ENCODE measurements at places on chromosomes 16 and 17.

GRCh38 chr17:82647593-82648164 lies 565 bp downstream of the WDR45B start:
- DNase-seq: no peak

DNA sequence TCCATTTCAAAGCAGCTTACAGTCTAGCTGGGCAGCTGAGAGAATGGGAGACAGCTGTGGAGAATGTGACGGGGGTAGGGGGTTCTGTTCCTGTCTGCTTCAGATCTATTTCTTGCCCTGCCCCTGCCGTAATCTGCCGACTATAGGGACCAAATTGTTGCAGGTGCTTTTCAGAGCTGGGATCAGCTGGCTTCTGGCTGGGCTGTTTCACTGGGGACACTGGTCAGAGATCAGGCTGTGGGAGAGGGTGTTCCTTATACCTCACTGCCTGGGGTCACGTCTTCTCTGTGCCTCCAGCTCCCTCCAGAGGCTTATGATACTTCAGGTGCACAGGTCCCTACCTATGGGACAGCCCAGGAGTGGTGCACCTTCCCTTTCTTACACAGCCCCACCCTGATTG lies 514.9 kb upstream of the GOT2 start:
- no peak for DNase-seq

- DNase-seq: no peak
Observed at GRCh38 chr17:33517746-33518145, 224.7 kb upstream of the ASIC2 start.

DNA sequence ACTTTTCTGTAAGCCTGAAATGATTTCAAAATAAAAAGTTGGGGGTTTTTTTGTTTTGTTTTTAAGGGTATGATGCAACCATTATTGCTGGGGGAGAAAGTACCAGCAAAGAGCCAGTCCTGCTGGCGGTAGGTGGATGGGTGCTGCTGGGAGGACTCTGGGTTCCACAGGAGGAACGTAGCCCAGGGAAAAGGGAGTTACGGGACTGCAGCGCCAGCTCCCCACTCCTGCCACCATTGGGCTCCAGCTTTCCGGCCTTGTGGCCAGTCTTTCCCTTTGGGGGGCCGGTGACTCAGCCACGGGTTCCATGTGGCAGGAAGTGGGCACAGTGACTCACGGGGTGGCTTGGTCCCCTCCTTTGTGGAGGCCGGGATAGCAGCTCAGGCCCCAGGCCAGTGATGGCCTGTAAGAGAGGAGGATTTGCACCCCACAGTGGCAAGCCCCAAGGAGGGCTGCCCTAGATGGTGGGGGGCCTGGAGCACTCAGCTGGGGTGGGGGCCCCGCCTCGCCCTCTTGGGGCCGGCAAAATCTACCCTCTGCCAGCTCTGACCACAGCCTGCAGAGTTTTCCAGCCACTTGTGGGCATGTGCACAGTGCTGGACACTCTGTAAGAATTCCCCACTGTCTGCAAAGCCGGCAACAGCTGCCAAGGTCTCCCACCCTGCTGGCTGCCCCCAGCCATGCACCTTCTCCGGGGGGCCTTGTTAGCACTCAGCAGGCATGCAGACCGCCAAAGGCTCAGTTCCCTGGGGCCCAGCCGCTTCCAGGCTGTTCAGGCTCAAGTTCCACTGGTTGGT lies 30.4 kb downstream of the SOCS3 start:
- DNase-seq: no peak

DNA sequence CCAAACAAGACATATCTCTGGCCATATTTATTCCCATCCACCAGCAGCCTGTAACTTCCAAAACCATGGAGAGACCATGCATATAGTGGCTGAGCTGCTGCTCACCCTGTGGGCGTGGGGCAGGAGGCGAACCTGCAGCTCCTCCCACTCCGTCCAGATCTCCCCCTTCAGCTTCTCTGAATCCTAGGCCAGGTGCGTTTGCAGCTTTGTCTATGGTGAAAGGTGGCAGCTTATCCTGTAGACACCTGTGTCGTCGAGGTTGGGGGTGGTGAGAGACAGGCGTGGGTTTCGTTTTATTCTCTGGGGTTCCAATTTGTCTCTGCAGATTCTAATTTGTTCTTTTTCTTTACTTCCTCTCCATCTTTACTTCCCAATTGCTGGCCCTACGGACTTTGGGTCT lies 9.7 kb upstream of the ANKS4B start:
- DNase-seq: peak; percentile 22

- peak; percentile 67 for DNase-seq
Observed at GRCh38 chr17:5249615-5250014, 15.0 kb upstream of the SCIMP start.

- peak; percentile 12 for DNase-seq
Observed at GRCh38 chr16:77898671-77899211, 110.4 kb downstream of the VAT1L start.

DNA sequence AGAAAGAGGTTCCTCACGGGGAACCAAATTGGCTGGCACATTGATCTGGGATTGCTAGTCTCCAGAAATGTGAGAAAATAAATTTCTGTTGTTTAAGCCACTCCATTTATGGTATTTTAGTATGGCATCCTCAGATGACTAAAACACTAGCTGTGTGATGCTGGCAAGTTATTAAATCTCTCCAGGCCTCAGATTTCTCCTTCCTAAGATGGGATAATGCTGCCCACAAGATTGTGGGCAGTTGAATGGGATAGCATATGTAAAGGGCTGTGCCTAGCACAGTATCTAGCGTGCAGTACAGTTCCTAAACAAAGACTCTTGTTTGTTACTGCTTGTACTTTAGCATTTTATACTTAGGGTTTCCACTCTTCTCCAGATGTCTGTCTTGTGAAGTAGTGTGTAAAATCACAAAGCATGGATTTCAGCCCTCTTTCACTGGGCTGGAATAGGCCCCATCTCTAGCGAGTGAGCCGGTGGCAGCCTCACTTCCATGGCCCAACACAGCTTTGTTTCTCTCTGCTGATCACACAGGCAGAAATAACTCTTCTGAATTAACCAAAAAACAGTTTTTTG lies 38.2 kb upstream of the PHAF1 start:
- DNase-seq: no peak

- DNase-seq: peak; percentile 30
Observed at GRCh38 chr16:51657848-51658247, 506.8 kb upstream of the SALL1 start.

DNA sequence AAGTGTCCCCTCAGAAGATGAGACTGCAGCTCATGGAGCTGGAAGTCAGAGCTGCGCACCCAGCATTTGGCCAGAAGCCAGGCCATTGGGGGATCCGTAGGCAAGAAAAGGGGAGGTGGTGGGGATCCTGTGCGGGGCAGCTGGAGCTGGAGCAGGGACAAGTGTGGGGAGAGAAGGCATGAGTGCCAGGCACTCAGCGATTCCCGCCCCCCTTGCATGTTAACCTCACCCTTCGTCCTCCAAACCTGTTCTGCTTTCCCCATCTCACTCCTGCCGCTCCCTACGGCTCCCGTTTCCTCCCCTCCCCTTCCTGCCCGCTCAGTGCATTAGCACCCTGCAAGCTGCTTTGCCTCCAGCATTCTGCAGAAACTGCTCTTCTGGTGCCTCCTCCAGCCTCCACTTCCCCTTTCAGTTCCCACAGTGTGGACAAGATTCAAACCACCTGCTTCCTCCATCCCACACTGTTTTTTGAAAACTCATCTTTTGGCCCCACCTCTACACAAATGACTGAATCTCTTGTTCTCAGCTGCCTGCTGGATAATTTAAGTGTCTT lies 5.6 kb downstream of the ALOX15 start:
- peak; percentile 12 for DNase-seq

GRCh38 chr17:48543107-48543853 lies 1.6 kb downstream of the HOXB2 start:
- no peak for DNase-seq

DNA sequence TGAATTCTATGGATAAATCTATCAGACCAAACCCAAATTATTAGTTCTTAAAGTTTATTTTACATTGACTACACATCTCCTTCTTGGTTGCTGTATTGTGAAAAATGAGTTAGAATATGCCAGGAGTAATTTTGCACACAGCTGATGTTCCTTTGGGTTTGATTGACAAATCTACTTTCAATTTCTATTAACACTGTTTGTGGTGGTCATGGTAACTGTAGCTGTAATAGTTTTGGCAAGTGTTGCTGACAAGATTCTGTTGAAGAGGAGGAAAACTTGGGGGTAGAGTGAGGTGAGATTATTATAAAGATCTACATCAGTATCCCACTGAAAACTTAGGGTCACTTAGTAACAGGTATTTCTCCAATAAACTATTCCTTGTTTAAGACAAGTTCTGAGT lies 30.3 kb downstream of the MRTFB start:
- no peak for DNase-seq

DNA sequence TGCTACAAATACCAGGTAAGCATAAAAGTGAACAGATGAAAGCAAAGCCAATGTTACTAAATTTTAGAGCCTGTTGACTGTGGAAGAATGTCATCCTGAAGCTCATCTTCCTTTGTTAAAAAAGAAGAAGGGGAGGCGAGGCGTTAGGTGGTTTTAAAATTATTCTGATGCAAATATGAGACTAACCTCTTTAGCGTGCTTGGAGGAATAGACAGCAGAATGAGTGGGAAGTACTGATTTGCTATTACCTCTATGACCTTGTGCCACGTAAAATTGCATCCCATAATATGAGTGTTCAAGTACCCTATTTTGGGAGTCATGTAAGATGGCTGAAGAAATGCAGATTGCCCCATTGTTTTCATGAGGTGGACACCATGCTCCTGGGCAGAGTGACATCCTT lies 95.7 kb downstream of the ELAC2 start:
- DNase-seq: no peak

DNA sequence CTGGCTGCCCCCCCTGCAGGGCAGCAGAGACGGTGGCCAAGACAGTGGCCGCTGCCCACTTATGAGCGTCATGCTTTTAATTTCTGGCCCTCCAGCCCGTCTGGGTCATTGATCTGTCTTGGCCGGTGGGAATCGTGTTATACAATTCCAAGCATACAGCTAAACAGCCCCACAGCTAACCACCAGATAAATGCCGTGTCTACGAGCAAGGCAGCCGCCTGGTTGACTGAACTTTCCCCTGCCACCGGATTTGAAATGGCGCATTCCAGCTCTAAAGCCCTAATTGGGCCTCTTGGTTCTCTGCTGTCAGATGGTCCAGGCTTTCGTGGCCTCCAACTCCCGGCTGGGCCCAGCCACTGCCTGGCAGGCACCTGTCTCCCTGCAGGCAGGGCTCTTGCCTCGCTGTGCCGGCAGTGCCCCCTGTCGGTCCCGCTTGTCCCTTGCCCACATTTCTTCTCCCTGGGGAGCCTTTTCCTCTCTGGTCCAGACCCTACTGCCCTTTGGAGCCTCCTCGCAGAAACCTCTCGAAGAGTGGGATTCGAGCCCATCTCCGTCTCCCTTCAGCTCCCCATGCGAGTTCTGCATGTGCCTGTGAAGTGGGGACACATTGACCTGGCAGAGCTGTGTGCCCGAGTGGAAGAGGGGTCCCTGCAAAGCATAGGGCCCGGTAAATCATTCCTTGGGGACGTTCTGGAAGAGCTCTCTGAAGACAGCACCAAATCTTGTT lies 1.8 kb upstream of the RBFOX3 start:
- peak; percentile 1 for DNase-seq

GRCh38 chr17:50311483-50311882 lies 34.4 kb upstream of the XYLT2 start:
- no peak for DNase-seq

DNA sequence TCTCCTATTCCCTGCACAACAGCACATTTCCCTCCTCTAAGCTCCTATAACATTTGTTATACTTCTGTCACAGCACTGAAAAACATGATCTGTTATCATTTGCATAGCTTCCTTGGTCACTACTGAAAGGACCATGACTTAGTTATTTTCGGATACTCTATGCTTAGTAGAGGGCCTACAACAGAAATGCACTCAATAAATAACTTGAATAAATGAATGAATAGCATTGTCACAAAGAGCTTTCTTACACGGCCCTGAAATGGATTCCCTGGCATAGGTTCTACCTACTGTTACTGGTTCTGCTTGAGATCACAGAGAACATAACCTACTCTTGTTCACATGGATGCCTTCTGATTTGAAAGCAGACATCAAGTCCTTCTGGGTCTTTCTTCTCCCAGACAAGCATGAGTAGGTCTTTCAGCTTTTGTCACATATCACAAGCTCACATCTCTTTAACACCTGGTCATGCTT lies 41.6 kb downstream of the MYO1D start:
- no peak for DNase-seq

GRCh38 chr17:5297245-5297644 lies 15.2 kb downstream of the RABEP1 start:
- no peak for DNase-seq

DNA sequence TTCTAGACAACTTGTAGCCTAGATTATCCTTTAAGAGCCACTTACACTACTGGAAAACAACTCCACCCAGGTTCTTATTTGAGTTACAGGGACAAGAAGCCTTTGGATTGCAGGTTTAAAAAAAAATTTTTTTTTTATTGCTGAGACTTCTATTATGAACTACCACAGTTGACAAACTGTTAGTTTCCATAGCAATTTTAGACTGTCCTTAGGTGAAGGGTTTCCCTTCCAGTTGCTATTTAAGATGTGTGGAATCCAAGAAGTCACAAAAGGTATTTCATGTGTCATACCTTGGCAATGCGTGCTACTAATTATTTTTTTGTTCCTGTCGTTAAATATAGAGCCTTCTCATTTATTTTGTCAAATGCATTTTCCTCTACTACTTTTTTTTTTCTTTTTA lies 253.2 kb downstream of the PRKCA start:
- DNase-seq: no peak

DNA sequence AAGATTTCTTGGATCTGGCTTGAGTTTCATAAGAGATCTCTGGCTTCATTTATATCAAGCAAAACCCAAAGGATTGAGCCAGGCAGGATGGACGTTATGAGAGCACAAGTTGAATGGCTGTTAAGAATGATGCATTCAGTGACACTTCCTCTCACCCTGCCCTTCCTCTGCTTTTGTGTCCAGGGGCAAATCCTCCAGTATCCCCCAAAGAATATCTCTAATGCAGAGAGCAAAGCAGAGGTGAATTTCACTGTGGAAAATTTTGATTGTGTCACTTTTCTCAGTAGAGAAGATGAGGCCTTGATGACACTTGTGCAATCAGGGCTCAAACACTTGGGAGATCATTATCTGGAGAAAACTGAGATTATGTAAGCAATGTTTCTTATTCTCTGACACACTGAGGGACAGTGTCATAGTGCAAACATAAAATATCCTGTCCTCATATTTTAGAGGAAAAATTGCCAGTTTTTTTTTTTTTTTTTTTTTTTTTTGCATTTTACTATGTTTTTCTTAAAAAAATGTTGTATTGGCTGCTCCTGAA lies 25.3 kb downstream of the MARCHF10 start:
- DNase-seq: no peak

GRCh38 chr17:5702951-5703510 lies 118.7 kb upstream of the NLRP1 start:
- DNase-seq: no peak

DNA sequence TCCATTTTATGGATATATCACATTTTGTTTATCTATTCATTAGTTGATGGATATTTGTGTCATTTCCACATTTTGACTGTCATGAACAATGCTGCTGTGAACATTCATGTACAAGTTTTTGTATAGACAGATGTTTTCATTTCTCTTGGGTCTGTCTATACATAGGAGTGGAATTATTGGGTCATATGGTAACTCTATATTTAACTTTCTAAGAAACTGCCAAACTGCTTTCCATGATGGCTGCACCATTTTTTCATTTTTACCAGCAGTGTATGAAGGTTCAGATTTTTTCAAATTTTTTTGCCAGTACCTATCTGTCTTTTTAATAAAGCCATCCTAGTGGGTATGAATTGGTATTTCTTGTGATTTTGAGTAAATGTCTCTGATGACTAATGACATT lies 15.5 kb downstream of the NFAT5 start:
- DNase-seq: no peak
